Left ventricle myocardium superior (tissue), 1 donor: ENCODE measurements at places on chromosomes 12 and 14. TPM values are rescaled to one million over a fixed set of nuclear protein-coding genes. Genes with fewer than 3 reads are reported as not detected.

Gene ZFC3H1
- total RNA-seq: 15.3 TPM

Gene TSPAN8
- not detected for total RNA-seq

Gene SOX5
- 4.0 TPM for total RNA-seq

Gene ADCY6
- 57.0 TPM for total RNA-seq

Gene NPFF
- not detected for total RNA-seq

Gene LRP6
- 27.3 TPM for total RNA-seq

Gene BAZ1A
- 4.9 TPM for total RNA-seq

Gene SRRM4
- 0.42 TPM for total RNA-seq
